ENCODE measurements at places on chromosomes 2 and 18.

GRCh38 chr2:215847056-215847455 is 166.3 kb downstream of the MREG start:
- no peak for DNase-seq

- no peak for DNase-seq
These were observed 11.2 kb downstream of the CASP10 start for GRCh38 chr2:201194097-201194496.

DNA sequence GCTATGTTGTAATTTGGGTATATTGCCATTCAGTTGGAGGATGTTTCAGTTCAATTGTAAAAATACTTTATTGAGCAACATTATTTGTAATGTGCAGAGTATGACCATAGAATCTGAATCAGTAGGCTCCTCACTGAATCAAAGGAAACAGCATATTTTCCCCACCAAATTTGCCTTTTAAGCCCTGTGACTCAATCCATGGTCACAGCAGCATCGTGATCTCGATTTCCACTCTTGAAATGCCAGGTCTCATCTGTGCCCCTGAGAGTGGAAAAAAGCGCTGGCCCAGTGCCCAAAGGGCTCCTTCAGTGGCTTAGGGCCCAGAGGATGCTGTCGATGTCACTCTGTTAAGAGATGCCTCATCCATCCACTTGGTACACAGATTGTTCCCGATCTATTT is 57.5 kb downstream of the FHOD3 start:
- no peak for DNase-seq

DNA sequence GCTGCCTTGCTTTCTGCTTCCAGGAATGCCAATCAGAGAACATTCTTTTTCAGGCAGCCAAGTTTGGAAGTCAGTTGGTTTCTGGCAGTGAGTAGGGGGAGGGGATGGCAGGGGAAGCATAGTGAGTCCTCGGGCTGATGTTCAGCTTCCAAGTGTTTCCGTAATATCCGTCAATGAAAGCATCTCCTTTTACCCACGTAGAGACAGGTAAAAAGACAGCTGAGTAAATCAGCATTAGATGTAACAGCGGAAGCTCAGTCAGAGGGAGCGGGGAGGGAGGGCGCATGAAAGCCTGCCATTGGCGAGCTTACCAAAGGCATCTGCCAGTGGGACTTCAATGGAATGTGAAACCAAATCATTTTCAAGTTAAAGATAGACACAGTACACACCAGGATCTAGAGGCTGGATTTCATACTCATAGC is 117.1 kb upstream of the DTNA start:
- peak; percentile 46 for DNase-seq

DNA sequence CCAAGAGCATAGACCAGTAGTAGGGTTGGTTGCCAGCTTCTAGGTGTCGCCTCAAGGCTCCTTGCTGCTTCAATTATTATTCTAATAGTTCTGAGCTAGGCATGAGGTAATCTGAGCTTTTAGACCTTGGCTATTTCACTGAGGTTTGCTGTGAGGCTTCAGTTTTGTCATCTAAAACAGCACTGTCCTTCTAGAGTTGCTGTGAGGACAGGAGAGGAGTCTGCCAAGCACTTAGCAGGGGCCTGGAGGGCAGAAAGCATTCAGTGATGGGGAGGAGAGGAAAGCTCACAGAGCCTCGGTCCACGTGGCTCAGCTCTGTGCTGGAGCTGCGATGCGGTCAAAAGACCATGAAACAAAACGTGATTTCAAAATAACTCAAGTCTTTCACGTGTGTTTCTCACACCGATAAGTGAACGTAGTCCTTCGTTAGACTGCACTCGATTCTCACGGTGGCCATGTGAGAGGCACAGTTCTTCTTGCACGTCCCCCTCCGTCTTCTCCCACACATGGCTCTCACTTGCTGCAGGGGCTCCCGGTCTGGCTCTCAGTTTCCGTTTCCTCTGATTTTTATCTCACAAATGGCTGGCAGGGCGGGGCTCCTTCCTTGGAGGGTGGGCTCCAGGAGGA is 113.7 kb downstream of the B3GNT2 start:
- DNase-seq: no peak

Data from non-pigmented ciliary epithelial cell (primary cell).